Stimulated activated CD4-positive, alpha-beta T cell treated with anti-CD3 and anti-CD28 coated beads, Interleukin-15, amount 100 ng/mL, for 1 hour (primary cell): ENCODE measurements at places on chromosomes 4 and X.

- no peak for DNase-seq
These were observed 30.7 kb upstream of the KIAA0232 start for GRCh38 chr4:6751611-6752485.

GRCh38 chr4:107586371-107586770, 133.7 kb downstream of the PAPSS1 start:
- DNase-seq = no peak

GRCh38 chr4:22969287-22969896, 276.7 kb downstream of the GBA3 start:
- no peak for DNase-seq

GRCh38 chrX:48972220-48973164, 848 bp upstream of the KCND1 start:
- DNase-seq = no peak

DNA sequence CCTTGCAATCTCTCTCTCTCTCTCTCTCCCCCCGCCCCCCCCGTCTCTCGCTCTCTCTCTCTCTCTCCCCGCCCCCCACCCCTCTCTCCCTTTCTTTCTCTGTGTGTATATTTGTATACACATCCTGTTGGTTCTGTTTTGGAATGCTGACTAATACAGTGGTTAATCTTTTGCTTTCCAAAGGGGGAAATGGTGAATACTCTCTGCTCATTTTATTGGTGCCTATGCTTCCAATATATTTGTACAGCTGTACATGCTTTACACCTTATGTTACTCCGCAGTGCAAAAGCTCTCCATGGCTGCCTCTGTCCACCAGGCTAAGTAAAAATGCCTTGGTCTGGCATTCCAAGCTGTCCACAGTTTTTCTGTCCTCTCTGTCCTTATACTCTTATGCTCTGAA, 158.8 kb downstream of the RBMX2 start:
- DNase-seq = no peak

DNA sequence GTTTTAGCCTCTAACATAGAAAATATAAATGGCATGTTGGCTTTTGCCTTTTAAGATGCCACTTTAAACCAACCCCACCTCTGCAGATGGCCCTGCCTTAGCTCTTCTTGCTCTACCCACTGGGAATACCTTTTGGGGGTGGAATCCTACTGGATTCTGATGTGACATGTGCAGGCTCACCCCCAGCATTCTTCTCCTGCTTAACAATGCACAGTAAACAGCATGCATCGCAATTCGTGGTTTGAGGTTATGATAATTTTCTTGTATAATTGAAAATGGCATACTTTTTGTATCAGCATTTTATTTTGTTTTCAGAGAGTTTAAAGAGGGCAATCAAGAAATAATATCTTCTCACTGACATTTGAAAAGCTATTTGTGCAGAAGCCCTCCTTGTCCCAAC, 167.9 kb downstream of the AREG start:
- no peak for DNase-seq

- no peak for DNase-seq
These were observed 69.5 kb downstream of the ANAPC4 start for GRCh38 chr4:25446611-25447010.

DNA sequence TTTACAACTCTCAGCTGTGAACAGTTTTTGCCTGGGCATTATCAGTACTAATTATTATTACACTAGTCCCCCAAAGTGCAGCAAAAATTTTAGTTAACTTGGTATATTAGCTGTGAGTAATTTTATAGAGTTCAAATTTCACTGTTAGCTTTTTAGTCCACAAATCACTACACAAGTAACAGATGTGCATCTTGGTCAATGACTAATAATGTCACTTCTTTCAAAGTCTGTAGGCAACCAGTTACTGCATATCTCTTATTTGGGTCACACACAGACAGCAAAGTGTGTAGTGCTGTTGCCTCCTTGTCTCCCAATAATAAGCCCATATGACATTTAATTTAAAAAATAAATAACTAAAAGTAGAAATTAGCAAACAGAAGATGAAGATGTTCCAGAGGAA, 159.9 kb downstream of the SCFD2 start:
- DNase-seq = no peak

GRCh38 chr4:13285336-13285735, 198.8 kb downstream of the RAB28 start:
- no peak for DNase-seq

DNA sequence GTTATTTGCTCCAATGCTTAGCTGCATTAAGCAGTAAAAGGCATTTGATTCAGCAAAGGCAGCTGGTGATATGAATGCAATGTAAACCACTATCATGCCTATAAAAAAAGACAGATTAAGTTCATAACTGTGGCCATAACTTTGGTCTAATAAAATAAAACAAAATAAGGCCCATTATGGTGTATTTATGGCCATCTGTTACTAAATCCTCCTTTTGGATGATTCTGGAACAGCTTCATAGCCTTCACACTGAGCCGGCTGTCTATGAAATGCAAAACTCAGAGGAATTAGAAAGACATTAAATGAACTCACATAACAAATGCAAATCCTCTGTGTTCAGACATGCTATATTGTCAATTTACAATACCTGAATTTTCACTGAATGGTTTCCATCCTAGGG, 223.7 kb upstream of the FAT4 start:
- DNase-seq = no peak
